ENCODE measurements at places on chromosomes 12 and 14.

DNA sequence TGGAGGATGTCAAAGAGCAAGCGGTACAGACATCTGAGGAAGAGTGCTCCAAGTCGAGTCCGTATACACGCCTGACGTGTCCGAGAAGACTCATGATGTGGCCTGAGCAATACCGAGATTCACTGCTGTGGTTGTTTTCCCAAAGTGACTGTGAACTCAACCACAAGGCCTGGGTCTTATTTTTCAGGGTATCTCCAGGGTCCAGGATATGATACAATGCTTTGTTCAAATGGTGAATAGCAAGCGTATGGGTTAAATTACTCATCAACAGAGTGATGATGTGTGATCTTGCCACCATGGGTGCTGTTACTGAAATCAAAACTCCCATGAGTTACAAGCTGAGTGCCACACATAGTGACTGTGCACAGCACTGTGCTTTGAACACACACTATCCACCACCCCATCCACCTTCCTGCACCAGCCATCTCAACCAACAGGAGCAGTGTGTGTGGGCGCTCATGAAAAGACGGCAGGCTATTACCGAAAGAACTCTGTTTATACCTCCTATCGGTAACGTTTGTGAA, 109.6 kb downstream of the BCAT1 start:
- peak; percentile 79 for DNase-seq

DNA sequence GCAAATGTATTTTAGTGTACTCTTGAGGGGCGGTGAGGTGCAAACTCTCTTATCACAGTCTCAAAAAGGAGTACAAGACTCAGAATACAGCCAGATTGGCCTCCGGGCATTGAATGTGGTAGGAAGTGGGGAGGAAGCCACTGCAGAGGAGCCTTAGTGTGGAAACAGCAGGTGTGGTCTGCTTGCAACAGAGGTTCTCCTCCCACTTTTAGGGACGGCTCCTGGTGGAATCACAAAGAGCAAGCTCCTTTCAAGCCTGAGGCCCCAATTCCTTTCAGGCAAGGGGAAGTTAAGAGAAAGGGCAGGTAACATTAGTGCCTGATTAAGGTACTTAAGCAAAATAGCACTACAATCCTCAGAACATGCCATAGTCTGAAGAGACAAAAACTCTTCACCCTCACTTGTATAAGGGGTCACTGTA, 23.7 kb upstream of the SLC2A3 start:
- peak; percentile 64 for DNase-seq

GRCh38 chr12:120651821-120652220, 11.4 kb downstream of the CABP1 start:
- no peak for DNase-seq

GRCh38 chr14:54711812-54712464, 145.0 kb downstream of the SAMD4A start:
- DNase-seq, result no peak

GRCh38 chr14:101242442-101243385, 318.6 kb upstream of the DIO3 start:
- no peak for DNase-seq

DNA sequence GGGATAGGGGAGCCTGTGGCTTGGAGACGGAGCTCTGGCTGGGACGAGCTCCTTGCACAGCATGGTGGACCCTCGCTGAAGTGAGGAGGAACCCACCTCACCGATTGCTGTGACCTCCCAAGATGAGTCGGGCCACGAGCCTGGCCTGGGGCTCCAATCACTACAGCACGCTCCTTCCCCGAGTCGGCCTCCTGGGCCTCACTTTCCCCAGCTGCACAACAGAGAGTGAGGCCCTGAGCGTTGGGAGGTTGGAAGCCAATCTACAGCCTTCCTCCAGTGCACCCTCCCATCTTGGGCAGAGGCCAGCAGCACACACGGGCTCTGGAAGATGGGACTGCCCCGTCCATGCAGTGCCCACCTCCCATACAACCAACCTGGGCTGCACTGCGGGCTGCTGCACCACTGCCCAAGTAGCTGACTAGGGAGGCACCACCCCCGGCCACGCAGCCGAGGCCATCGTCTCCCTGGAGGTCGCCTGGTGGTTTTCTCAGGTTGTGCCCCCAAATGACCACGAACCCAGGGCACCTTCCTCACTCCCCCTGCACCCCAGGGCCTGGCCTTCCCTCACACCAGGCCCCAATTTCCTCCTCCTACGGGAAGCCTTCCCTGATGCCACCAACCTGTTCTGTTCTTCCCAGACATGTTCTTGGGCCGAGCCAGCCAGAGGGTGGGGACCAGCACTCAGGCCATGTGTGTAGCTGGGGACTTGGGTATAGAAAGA, 152.3 kb upstream of the C14orf180 start:
- DNase-seq, result no peak

DNA sequence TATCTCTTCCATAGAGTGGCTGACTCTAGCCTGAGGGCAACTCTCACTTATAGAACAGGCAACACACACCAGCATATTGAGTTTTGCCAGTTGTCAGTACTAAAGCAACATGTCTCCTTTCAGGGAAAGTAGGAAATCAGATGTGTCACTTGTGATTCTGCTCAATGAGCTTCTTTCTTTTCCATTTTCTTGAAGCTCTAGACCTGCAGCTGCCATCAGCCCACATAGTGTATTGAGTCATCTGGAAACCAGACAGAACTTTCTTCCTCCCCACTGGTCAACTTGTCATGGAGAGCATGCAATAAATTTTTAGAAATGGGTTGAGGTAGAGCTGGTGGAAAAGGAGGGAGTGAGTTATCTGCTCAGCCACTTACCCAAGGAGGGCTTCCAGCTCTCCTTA, 209.0 kb upstream of the PLEKHG7 start:
- DNase-seq, result no peak

GRCh38 chr12:40208707-40209446, 15.9 kb upstream of the LRRK2 start:
- DNase-seq, result no peak

DNA sequence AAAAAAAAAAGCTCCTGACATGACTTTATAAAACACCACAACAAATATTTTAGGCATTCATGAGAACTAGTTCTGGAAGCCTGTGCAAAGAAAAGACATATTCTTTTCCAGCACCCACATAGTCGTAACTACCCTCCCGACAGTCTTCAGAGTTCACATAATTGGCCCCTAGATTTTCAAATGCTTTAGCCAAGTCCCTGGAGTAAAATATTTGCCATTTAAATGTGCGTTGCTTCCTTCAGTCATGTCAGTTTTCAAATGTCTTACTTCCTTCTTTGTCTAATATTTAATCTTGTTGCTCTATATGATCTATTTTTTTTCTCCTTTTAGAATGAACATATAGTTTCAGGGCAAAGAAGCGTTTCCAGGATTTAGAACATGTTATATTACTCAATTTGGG, 66.8 kb upstream of the KRAS start:
- DNase-seq, result no peak

GRCh38 chr14:104356020-104356737, 217.8 kb downstream of the KIF26A start:
- no peak for DNase-seq

DNA sequence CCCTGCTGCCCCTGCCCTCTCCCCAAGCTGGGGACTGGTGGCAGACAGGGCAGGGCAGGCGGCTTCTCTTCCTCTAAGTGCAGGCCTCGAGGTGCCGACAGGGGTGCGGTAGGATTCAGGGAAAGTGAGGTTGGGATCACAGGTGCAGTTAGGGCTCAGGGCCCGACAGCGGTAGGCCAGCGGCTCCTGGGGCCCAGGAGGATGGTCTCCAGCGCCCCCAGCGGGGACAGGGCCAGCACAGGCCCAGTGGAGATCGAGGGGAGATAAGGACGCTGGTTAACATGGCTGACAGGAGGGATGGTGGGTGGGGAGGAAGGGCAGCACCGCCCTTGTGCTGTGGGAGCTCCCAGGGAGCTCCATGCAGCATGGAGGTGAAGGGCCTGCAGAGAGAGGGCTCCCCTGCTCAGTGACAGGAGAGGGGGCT, 935 bp upstream of the CRIP1 start:
- DNase-seq, result peak; percentile 58

DNA sequence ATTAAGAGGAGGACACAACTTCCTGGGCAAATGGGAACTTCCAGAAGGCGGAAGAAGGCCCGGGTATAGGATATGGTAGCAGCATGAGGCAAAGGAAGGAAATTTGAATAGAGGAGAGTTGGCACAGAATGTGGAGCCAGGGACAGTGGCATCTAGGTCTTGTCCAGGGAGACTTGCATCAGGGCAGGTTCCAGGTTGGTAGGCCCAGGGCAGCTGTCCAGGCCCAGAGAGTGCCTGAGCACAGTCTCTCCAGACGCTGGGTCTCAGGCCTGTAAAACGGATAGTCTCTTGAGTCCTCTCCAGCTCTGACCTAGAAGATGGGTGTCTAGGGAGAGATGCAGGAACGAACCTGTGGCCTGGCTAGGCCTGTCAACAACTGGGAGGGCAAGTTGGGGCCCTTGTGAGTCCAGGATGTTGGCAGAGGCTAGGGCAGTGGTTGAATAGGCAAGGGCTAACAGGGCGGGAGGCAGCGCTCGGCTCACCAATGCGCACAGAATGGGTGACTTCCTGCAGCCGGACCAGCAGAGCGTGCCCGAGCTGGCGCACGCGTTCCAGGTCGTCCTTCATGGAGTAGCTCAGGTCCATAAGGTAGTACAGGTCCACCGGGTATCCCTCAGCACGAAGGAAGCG, 9.9 kb downstream of the ITGB7 start:
- DNase-seq, result no peak

DNA sequence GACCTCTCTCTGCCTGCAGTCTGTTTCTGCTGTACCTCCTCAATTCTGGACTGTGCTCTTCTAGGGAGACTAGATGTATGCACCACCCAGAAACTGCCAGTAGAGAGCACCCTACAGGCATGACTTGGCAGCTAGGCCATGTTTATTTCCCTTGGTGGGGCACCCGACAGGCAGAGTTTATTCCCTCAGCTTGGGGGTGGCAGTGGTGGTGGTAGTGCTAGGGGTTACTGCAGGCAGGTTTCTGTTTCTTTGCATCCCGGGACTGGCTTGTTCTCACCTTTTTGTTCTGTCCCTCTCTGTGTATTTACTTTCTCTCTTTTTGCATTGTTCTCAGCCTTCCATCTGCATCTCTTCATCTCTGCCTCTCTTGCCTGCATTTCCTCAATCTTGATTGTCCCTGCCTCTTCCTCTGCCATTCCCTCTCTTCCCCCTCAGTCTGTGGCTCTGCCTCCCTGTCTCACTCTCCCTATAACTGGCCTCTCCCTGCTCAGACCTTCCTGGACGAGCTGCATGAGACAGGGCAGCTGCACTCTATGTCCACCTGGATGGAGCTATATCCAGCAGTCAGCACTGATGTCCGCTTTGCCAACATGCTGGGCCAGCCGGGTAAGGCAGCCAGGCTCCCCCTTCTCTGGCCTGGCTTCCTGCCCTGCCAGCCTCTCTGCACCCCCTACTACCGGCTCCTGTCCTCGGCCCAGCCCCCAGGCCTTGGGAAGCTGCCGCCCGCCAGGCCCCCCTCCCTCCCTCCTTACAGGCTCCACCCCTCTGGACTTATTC, 13.8 kb downstream of the PRPF40B start:
- DNase-seq, result peak; percentile 53

GRCh38 chr12:123271001-123271668, 521 bp downstream of the CDK2AP1 start:
- peak; percentile 82 for DNase-seq

DNA sequence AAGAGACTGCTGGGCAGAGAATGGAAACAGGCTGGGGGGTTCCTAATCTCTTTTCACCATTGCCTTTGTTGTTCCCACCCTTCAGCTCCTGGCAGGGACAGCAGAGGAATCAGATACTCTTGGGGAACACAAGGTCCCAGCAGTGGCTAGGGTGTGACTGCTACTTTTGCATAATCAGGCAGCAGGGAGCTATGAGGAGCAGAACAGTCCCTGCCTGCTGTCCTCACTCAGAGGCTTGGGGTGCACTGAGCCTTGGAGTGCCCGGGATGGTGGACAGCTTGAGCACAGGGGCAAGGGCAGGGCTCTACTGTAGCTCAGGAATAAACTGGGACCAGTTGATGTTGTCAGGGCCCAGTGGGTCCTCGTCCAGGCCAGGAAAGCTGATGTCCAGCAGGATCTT, 1.5 kb upstream of the TEX52 start:
- DNase-seq, result no peak

- no peak for DNase-seq
Observed at GRCh38 chr14:100626614-100627013, 39.4 kb upstream of the BEGAIN start.

DNA sequence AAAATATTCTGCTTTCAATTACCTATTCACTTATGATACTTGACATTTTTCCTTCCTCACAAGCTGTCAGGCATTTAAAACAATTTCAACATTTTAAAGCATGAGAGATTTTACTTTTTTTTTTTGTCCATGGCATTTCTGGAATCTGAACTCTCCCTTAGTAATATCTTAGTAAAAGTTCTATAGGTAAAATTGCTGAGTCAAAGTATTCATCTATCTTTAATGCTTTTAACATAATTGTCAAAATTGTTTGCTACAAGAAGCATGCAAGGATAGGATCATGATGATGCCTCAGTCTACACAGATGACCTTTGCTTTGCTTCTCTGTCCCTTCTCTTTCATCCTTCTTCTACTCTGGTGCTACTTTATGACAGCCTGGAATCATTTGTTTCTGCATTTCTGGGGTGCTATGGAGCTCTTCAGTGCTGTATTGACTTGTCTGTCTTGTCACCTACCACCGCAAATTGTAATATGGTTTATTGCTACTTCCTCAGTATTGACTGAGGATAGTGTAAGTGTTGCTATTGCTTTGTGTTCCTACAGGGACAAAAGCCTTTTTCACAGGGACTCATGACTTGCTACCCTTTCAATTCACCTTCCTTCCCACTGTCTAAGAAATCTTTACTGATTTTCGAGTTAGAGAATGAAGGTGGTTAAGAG, 589.8 kb upstream of the ATP2B1 start:
- no peak for DNase-seq
